Activated T-cell treated with anti-CD3 and anti-CD28 coated beads, Interleukin-2, amount 50 U/mL, for 72 hours (primary cell): ENCODE measurements at places on chromosomes 7 and 10. TPM values are rescaled to one million over a fixed set of nuclear protein-coding genes. Genes with fewer than 3 reads are reported as not detected.
A peak's percentile ranks its signal among the peaks of the same experiment; 100 is the strongest.

Gene LDB3
- 0.16 TPM for total RNA-seq

Gene COL13A1
- not detected for total RNA-seq

DNA sequence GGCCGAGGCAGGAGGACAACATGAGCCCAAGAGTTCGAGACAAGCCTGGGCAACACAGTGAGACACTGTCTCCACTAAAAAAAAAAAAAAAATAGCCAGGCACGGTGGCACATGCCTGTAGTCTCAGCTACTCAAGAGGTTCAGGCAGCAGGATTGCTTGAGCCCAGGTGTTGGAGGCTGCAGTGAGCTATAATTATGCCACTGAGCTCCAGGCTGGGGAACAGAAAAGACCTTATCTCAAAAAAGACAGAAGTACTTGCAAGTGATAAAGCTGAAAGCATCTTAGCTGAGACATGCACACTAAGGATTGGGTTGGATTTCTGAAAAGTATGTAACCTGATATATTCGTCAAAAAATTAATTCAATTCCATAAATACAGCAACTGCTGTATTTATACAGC lies 68.4 kb downstream of the PPP1R3C start:
- no peak overlapping the region for H3K27ac ChIP-seq
- H3K36me3 ChIP-seq = no peaks in the 10 kb centered on the region
- no peak for DNase-seq
- H3K4me3 ChIP-seq = no peak overlapping the region
- peaks cover 24% of the 10 kb centered on the region for H3K27me3 ChIP-seq

GRCh38 chr7:88331322-88331721 lies 24.6 kb upstream of the STEAP4 start:
- no peaks in the 10 kb centered on the region for H3K4me1 ChIP-seq
- peaks cover 15% of the 10 kb centered on the region for H3K27me3 ChIP-seq
- H3K4me3 ChIP-seq = no peak overlapping the region
- no peaks in the 10 kb centered on the region for H3K36me3 ChIP-seq
- no peak for DNase-seq

DNA sequence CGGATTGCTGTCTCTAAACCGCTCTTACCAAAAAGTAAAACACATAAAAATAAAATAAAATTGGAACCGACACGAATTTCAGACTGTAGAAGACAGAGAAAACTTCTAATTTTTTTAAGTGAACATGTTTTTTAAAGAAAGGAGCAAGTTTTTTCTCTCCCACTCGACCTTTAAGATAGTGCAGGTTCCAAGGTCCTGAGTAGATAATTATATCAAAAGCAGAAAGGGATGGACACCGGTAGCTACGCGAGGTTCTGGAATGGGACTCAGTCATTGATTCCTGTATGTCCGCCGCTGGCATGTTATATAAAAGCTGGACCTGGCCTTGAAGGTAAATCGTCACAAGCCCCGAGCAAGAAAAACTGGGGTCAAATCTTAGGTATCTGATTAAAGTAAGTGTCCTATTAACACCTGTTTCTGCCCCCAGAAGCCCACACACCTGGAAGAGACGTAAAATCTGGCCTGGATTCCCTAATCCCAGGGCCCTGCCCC lies 462 bp upstream of the CISD1 start:
- peak overlapping the region; percentile 97 for H3K27ac ChIP-seq
- peaks cover 37% of the 10 kb centered on the region for H3K4me1 ChIP-seq
- no peak for DNase-seq
- peaks cover 6% of the 10 kb centered on the region for H3K36me3 ChIP-seq
- peak overlapping the region; percentile 90 for H3K4me3 ChIP-seq
- no peaks in the 10 kb centered on the region for H3K27me3 ChIP-seq

- no peaks in the 10 kb centered on the region for H3K36me3 ChIP-seq
- DNase-seq = no peak
- H3K27ac ChIP-seq = no peak overlapping the region
- no peaks in the 10 kb centered on the region for H3K4me1 ChIP-seq
Observed at GRCh38 chr10:131654471-131655087, 246.2 kb upstream of the PPP2R2D start.

DNA sequence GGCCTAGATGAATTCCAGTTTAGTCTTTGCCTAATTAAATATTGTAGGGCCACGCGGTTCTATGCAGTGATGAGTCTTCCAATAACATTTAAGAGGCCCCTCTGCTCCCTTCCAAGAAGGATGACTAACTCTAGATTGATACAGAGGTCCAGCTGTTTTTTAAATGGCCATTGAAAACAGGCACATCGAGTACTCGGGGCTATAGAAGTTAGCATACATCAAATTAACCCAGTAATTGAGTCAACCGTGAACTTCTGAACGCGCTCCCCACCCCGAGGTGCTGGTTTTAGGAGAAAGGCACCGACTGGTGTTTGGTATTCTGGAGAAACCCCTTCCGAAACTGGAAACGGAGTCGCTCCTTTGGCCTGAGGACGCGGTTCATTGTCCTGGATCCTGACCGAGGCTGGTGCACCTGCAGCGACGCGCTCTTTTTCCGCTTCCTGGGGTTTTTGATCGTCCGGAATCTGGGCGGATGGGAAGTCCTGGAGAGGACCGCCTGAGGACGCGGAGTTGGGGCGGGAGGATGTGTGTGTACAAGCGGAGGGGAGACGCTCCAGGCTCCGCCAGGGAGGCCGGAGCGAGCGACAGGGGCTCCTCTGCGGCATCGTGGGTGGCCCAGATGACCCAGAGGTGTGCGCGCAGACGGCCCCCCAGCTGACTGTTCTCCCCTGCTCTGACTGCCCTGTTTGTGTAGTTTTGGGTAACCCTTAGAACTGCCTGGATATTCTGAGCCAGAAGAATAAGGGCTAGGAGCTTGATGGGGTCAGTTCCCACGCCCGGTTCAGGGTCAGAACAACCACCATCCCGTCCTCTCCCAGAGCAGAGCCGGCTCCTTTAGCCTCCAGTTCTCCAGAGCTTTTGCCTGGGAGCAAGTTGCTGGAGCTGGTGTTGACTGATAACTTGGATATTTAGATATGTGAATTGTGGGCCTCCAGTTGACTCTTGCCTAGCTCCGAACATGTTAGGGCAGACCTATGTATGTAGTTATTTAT lies 711 bp downstream of the FAM221A start:
- H3K4me3 ChIP-seq = peak overlapping the region; percentile 85
- H3K27ac ChIP-seq = peak overlapping the region; percentile 82
- peaks cover 8% of the 10 kb centered on the region for H3K27me3 ChIP-seq
- H3K36me3 ChIP-seq = no peaks in the 10 kb centered on the region

DNA sequence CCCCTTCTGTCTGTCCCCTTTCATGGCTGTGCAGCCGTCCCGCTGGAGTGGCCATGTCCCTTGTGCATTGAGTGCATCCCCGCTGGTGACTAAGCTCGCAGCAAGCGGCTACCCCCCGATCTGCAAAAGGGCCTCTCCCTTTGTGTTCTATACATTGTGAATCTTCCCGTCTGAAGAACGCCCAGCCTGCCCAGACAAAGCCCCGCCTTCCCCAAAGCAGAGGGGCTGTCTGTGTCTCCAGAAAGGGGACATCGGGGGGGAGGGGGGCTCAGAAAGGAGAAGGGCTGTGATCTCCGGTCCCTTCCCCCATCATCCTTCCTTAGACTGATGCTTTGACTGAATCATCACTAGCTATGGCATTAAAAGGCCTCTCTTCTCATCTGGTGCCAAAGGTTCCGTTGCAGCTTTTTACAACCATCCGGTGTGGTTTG lies 11.9 kb downstream of the NPTX2 start:
- H3K27ac ChIP-seq = no peak overlapping the region
- no peaks in the 10 kb centered on the region for H3K4me1 ChIP-seq
- H3K36me3 ChIP-seq = peaks cover 3% of the 10 kb centered on the region
- peaks cover 13% of the 10 kb centered on the region for H3K27me3 ChIP-seq
- no peak overlapping the region for H3K4me3 ChIP-seq

DNA sequence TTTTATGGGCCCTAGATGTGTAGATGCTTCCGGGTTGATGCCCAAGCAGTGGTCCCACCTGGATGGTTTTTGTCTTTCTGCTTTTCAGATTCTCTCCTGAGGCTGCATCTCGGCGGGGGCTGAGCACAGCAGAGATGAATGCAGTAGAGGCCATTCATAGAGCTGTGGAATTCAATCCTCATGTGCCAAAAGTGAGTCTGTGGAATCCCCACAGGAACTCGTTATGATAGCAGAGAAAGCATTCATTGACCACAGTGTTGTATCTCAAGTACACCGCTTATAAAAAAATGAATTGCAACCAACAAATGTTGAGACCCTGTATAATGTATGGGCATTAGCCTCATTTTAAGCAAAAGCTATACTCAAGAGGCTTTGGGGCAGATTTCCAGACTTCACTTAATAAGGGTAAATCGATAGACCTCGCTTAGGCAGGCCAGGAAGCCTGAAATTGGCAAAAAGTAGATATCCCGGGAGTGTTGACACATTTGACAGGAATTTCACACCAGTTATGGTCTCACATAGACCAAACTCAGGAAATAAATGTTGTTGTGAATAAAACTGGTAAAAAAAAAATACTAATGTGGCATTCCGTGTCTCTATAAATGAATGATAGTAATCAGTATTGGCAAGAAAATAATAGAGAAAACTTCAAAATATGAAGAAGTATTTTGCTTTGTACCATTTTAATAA lies 132.0 kb downstream of the WNT2 start:
- no peak overlapping the region for H3K4me3 ChIP-seq
- H3K27me3 ChIP-seq = no peaks in the 10 kb centered on the region
- H3K27ac ChIP-seq = no peak overlapping the region
- DNase-seq = no peak
- no peaks in the 10 kb centered on the region for H3K36me3 ChIP-seq

DNA sequence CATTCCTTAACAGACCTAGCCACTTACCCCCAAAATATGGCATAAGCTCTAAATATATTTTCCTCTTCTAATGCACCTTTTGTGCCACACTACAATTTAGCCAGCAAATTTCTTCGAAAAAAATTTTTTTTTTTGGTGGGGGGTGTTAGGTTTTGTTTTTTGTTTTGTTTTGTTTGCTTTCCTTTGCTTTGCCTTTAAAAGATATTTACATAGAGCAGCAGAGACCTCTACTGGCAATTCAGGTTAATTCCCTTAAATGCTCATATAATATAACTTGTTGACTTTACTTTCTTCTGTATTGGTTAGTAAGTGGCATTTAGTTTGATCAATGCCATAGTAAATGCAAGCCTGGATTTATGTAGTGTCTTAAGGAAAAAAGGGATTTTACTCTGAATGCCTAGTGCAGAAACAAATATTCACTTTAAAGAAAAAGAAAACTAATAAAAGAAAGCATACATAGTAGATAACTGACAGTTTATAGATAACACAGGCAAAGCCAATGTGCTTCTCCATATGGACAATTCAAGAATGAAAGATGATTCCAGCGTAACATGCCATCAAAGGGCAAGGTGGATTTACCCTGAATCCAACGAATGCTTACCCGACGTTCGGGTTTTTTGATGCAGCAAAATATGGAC lies 1250.6 kb downstream of the GATA3 start:
- H3K4me3 ChIP-seq = no peak overlapping the region
- no peak for DNase-seq
- H3K4me1 ChIP-seq = peaks cover 6% of the 10 kb centered on the region
- no peak overlapping the region for H3K27ac ChIP-seq

- peaks cover 21% of the 10 kb centered on the region for H3K27me3 ChIP-seq
- peaks cover 6% of the 10 kb centered on the region for H3K4me1 ChIP-seq
- no peak overlapping the region for H3K27ac ChIP-seq
- H3K36me3 ChIP-seq = no peaks in the 10 kb centered on the region
- no peak overlapping the region for H3K4me3 ChIP-seq
Observed at GRCh38 chr10:80660736-80661135, 123.0 kb downstream of the SH2D4B start.
